ENCODE measurements at places on chromosomes 16 and 17.

- no peak for DNase-seq
Observed at GRCh38 chr17:65498816-65499215, 62.6 kb downstream of the AXIN2 start.

DNA sequence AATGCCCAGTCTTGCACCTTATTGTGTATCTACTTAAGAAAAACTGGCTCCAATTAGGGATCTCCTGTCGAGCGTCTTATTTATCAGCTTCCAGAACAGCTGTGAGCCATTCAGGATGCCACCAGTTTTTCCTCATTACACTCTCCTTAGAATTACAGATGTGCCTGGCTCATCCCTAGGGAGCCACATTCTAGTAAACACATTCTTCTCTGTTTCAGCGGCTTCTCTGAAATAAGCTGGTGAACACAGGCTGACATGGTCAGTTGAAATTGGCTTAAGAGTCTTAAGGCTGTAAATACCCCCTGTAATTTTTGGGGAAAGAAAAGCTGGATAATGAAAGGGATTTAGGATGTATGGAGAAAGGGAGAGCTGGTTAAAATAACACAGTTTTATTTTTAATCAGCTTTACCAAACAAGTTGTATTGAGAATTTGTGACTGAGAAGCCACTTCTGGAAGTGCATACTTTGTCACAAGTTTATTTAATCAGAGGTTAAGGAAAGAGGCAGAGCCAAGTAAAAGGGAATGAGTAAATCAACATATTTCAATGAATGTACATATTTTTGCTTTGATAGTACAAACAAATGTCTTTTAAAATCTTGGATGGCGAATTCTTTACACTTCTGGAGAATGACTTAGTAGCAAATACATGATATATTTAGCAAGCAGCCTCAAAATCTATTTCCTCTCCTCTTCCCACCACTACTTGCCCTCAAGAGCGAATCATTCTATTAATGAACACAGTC is 562.0 kb upstream of the GOT2 start:
- no peak for DNase-seq

- no peak for DNase-seq
Observed at GRCh38 chr16:14420721-14421488, 209.2 kb downstream of the PARN start.

GRCh38 chr16:89505204-89506112 is 2.7 kb upstream of the SPG7 start:
- peak; percentile 83 for DNase-seq

DNA sequence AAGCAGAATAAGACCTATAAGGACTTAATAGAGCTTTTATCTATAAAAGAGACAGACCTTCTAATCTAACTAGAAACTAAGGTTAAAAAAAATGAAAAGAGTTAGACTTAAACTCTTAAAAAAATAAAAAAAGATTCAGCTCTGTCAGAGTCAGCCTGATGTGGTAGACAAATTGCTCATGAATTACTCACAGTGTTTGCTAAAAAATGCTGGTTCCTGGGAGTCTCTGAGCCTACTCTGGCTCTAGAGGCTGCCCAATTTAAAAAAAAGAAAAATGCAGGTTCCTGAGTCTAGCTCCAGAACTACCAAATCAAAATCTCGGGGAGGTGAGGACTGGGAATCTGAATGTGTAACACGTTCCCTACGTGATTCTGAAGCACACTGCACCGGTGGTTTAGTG is 18.1 kb downstream of the SOST start:
- no peak for DNase-seq

GRCh38 chr17:50523208-50523607 is 9.3 kb upstream of the EPN3 start:
- no peak for DNase-seq

- no peak for DNase-seq
Observed at GRCh38 chr16:9225527-9226316, 134.3 kb downstream of the HAPSTR1 start.

DNA sequence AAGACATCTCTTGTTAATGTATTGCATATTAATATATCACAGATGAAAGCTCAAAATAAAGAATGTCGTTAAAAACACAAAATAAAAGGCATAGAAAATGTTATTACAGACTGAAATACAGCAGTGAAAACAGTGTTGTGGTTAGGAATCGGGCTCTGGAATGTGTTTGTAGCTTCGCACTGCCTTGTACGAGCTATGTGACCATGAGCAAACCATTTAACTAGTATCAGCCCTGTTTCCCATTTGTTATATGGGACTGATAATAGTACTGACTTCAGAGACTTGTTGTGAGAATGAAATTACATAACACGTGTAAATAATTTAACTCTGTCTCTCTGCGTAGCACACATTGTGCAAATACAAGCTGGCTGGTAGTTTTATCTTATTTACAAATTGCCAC is 648 bp upstream of the RBFOX1 start:
- DNase-seq, result no peak

DNA sequence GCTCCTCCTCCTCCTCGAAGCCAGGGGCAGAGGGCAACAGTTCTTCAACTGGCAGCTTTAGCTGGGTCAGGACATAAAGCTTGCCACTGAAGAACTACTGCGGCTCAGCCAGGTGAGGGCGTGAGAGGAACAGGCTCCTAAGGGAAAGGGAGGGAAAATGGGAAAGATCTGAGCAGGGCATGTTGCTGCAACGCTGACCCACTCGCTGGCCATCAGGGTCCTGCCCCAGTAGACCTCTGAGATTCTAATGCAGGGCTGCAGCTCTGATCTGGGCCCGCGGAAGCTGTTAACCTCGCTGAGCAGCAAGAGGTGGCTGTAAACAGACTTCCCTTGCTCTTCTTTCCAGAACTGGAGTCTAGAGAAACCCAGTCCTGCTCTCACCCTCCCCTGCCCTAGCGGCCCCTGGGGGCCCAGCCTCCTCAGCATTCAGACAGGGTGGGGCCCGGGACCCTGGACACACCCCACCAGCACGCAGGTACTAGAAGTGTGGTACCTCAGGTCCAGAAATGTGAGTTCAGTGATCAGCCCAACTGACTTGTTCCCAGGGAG is 3.8 kb upstream of the TLCD2 start:
- DNase-seq, result no peak

GRCh38 chr17:46178550-46179214 is 14.5 kb downstream of the KANSL1 start:
- no peak for DNase-seq

- DNase-seq, result no peak
Observed at GRCh38 chr17:36133602-36134236, 30.1 kb downstream of the CCL4 start.

DNA sequence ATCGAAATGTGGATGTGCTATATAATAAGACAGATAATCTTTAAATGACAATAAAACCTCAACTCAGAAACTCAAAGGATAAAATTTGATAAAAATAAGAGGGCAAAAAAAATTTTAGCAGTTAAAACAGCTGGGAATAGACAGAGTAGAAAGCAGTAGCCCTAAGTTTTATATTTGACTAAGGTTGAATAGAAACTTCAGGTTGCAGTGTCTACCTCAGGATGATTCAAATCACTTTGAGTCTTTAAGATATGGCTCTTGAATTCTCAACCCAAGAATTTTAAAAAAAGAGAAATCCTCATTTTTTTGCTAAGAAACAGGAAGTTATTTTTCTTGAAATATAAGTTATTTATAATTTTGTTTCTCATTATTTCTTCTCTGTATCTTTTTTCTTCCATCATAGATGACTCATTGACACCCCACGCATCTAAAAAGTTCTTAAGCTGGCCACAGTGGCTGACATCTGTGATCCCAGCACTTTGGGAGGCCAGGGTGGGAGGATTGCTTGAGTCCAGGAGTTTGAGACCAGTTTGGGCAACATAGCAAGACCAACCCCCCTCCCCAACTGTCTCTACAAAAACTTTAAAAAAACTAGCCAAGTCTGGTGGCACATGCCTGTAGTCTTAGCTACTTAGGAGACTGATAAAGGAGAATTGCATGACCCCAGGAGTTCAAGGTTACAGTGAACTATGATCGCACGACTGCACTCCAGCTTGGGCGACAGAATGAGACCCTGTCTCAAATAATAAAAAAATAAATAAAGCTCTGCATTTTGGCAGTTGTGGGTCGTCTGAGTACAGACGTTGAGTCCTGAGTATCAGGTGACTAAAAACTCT is 23.9 kb downstream of the NFAT5 start:
- no peak for DNase-seq

GRCh38 chr17:82946081-82946480 is 106.3 kb upstream of the ZNF750 start:
- DNase-seq, result no peak

DNA sequence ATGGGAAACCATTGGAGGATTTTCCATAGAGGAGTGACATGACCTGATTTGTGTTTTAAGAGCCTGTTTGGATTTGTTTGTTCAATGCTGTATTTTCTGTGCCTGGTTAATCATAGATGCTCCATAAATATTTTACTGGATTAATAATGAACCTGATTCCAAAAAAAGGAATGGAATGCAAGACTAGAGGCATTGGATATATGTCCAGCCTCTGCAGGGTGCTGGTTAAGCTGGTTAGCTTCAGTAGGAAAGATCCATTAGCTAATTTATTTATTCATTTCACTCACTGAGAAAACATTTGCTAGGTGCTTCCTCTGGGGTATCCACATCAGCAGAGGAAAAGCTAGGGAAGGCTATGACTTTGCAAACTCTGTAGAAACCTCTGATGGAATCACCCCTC is 57.7 kb downstream of the SHISA9 start:
- no peak for DNase-seq

DNA sequence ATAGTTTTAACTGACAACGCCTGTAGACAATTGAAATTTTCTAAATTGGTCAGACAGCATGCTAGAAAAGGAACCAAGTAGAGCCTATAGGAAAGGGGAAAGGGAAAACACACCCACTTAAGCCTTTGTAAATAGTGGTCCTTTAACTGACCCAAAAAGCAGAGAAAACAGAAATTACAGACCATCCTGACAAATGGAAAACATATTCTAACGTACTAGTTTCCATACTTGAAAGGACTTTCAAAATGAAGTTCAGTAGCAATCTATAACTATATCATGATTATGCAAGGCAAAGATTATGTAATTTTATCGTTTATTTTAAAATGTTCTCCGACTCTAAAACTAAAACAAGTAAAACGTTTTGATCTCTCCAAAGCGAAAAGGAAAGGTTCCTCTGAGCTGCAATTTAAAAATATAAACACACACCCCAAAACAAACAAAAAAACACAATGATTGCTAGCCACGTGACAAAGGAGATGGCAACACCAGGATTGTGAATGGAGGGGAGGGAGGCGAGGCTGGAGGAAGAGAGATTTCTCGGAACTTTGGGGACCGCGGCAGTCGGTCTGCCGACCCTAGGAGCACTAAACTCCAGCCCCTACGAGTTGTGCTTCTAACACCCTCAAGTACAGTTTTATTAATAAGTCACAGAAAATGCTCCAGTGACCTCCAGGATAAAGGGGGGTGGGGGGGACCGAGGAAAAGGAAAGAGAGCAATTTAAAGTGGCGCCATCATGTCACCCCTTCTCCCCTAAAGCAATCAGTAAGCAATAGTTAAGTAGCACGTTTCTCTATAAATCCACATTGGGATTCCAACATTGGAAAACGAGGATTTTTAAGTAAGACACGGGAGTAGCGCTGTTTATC is 1.7 kb downstream of the KANSL1 start:
- DNase-seq, result no peak

DNA sequence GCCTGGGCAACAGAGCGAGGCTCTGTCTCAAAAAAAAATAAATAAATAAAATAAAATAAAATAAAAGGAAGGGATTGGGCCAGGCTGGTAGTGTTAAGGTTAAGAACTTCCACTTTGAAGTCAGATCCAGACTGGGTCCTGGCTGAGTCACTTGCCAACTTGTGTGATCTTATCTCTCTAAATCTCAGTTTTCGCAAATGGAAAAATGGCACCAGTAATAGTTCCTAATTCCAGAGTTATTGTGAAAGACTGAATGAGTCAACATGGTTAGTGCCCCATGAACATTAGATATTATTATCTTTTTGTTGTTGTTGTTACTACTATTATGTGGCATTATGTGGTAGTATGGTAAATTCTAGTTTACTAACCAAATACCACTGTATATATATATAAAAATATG is 188.0 kb upstream of the AXIN2 start:
- DNase-seq, result no peak

- DNase-seq, result no peak
Observed at GRCh38 chr17:80804466-80804865, 187.2 kb upstream of the CHMP6 start.

DNA sequence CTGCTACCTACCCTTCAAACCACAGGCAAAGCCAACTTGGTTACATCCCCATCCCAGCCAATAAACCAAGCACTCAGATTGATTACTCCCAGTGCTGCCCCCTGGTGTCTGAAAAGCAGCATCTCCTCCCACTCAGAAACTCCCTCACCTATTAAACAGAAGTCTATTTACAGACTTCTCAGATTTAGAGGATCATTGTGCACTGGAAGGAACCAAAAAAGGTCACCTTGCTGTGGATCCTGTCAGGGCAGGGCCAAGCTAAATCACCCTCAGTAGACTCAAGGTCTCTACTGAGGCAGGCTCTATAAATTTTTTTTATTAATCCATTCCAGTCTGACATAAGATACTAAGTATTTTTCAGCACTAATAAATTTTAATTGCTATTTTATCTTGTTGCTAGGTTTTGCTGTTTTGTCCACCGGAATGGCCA is 17.6 kb downstream of the HIGD1B start:
- DNase-seq, result peak; percentile 31

GRCh38 chr16:82510789-82511305 is 115.9 kb upstream of the CDH13 start:
- DNase-seq, result no peak

- no peak for DNase-seq
Observed at GRCh38 chr16:84220851-84221250, 19.0 kb downstream of the KCNG4 start.

DNA sequence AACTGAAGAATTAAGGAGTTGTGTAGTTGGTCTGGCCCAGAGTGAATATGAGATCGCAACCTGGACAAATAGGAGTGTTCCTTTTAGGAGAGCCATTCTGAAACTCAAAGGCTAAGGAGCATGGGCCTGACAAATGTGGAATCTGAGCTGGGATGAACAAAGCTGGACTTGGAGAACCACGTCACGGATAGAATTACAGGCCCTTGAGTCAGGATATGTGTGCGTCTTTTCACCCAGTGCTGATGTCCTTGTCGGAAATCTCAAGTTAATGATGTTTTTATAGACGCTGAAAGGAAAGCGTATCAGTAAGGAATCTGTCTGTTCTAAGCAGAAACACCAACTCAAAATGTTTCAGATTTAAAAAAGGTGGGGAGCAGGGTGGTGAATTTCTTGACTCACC is 173.8 kb upstream of the ZKSCAN2 start:
- no peak for DNase-seq

- DNase-seq, result no peak
Observed at GRCh38 chr16:27492588-27492979, 57.1 kb downstream of the GTF3C1 start.

All from T-helper 22 cell (primary cell).